ENCODE measurements at places on chromosomes 1 and 21. TPM values are rescaled to one million over a fixed set of nuclear protein-coding genes. Genes with fewer than 3 reads are reported as not detected.

DMRTA2 gene
- not detected for total RNA-seq

MRPL39 gene
- 25.9 TPM for total RNA-seq

OBSCN gene
- total RNA-seq = 159 TPM

DCST1 gene
- total RNA-seq = not detected

CELA3B gene
- total RNA-seq = not detected

MYOG gene
- not detected for total RNA-seq

ANKRD13C gene
- total RNA-seq = 8.1 TPM

TACSTD2 gene
- total RNA-seq = 0.71 TPM

ERICH3 gene
- not detected for total RNA-seq

CNKSR1 gene
- total RNA-seq = 1.3 TPM

GJA4 gene
- total RNA-seq = 50.9 TPM

- H3K36me3 ChIP-seq = no peaks in the 10 kb centered on the region
- H3K4me1 ChIP-seq = no peaks in the 10 kb centered on the region
- no peaks in the 10 kb centered on the region for H3K27me3 ChIP-seq
- no peak for DNase-seq
- H3K4me3 ChIP-seq = no peak overlapping the region
Observed at GRCh38 chr21:15333951-15334350, 269.2 kb upstream of the NRIP1 start.

DNA sequence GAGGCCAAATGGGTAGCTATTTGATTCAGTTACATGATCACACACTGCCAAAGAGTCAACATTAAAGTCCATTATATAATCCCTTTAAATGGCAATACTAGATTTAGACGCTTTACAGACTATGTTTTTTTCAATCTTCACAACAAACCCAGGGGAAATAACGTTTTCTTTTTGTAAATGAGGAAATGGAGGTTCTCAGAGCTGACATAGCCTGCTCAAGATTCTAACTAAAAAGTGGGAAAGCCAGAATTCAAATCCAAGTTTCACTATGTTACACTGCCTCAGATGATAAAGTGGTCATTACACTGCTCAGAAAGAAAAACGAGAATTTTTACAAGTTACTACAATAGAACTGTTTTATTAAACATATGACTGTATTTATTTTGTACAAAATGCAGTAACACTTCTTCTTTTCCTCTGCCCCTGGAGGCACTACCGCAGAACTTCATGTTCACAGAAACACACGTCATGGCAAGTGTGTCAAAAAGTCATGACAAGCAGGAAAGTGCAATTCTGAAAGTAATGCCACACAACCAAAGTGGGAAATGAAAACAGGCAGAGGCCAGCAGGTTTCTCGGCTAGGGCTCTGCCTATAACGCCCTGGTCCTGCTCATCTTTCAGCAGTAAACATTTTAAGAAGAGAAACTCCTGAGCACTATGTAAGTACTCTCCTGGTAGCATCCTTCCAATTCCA lies 19.0 kb downstream of the THEMIS2 start:
- H3K36me3 ChIP-seq = peaks cover 55% of the 10 kb centered on the region
- no peaks in the 10 kb centered on the region for H3K4me1 ChIP-seq
- peak overlapping the region; percentile 10 for H3K27ac ChIP-seq
- no peak for DNase-seq
- no peaks in the 10 kb centered on the region for H3K27me3 ChIP-seq

DNA sequence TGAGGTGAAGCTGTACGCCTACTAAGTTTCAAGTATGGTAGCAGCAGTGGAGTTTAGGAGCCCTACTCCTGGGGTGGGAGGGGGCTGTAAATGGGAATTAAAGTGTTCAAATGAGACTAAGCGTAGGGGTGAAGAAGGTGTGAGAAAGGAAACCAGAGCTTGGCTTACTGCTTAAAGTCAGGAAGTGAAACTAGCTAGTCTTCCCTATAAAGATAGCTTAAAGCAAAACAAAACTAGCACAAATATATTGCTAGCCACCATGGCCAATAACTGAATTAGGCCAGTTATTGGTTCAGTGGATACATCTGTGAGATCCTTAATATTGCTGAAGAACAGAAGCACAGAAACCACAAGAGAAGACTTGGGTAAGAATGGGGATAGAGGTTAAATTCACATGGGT lies 492.2 kb upstream of the PKN2 start:
- H3K27ac ChIP-seq = no peak overlapping the region
- H3K4me1 ChIP-seq = no peaks in the 10 kb centered on the region
- no peaks in the 10 kb centered on the region for H3K36me3 ChIP-seq
- no peak for DNase-seq

- H3K4me3 ChIP-seq = no peak overlapping the region
- H3K4me1 ChIP-seq = no peaks in the 10 kb centered on the region
- H3K36me3 ChIP-seq = no peaks in the 10 kb centered on the region
- H3K27me3 ChIP-seq = no peaks in the 10 kb centered on the region
- no peak overlapping the region for H3K27ac ChIP-seq
Observed at GRCh38 chr1:231866392-231867331, 240.1 kb downstream of the DISC1 start.

- H3K27ac ChIP-seq = no peak overlapping the region
- no peaks in the 10 kb centered on the region for H3K4me1 ChIP-seq
- H3K36me3 ChIP-seq = no peaks in the 10 kb centered on the region
- DNase-seq = no peak
- H3K4me3 ChIP-seq = no peak overlapping the region
Observed at GRCh38 chr1:240413732-240414131, 198.2 kb downstream of the GREM2 start.

- no peak overlapping the region for H3K4me3 ChIP-seq
- no peaks in the 10 kb centered on the region for H3K27me3 ChIP-seq
- DNase-seq = no peak
Observed at GRCh38 chr1:159315381-159315780, 13.2 kb downstream of the FCER1A start.

DNA sequence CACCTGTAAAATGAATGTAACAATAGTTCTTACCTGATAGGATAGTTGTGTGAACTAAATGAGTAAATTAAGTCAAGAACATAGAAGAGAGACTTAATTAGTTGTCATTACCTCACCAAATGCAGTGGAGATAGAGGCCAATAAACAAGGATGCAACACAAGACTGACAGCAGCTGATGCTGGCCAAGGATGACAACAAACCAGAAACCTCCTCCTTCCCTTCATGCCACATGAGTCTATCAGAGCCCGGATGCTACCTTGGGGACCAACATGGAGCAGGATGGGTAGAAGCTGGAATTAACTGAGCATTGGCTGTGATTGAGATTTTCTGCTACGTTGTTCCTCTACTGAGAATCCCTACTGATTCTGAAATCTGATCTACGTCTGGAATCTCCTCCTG lies 30.3 kb upstream of the USP1 start:
- DNase-seq = no peak
- no peaks in the 10 kb centered on the region for H3K27me3 ChIP-seq
- no peak overlapping the region for H3K4me3 ChIP-seq

- no peak overlapping the region for H3K4me3 ChIP-seq
- H3K27me3 ChIP-seq = no peaks in the 10 kb centered on the region
- no peak for DNase-seq
Observed at GRCh38 chr1:199667089-199667488, 360.4 kb upstream of the NR5A2 start.

GRCh38 chr1:100358210-100358609 lies 5.9 kb downstream of the CDC14A start:
- H3K27ac ChIP-seq = no peak overlapping the region
- H3K4me1 ChIP-seq = no peaks in the 10 kb centered on the region
- H3K27me3 ChIP-seq = no peaks in the 10 kb centered on the region
- H3K4me3 ChIP-seq = no peak overlapping the region
- DNase-seq = no peak

DNA sequence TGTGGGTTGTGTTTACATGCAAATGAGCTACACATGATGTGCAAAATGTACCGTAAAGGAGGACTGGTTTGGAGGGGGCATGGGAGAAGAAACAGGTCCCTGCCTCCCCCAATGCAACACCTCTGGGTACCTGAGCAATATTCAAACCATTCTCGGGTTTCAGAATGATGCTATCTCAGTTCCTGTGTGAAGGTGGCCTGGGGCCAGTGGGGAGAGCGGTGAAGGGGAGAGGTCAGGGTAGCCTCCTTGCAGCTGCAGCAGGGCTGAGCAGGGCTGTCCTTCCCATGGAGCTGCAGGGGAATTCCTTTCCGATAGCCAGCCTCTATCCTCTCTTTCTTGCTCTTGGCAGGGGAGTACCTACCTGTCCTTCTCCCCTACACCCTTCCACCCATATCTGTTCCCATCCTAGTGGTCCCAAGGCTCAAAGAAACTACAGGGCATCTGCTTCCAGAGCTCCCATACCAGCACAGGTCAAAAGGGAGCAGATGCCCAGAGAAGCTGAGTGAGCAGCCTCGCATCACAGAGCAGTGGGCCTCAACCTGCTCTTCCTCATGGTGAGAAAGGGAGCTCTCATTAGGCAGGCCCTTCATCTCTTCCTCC lies 11.9 kb downstream of the MEF2D start:
- no peaks in the 10 kb centered on the region for H3K27me3 ChIP-seq
- no peak for DNase-seq
- H3K4me1 ChIP-seq = peaks cover 97% of the 10 kb centered on the region
- H3K4me3 ChIP-seq = peak overlapping the region; percentile 9
- H3K36me3 ChIP-seq = peaks cover 7% of the 10 kb centered on the region

GRCh38 chr1:183915625-183916510 lies 110.9 kb downstream of the RGL1 start:
- peak overlapping the region; percentile 73 for H3K27ac ChIP-seq
- peak; percentile 80 for DNase-seq
- peaks cover 20% of the 10 kb centered on the region for H3K4me1 ChIP-seq
- no peak overlapping the region for H3K4me3 ChIP-seq
- H3K36me3 ChIP-seq = peaks cover 67% of the 10 kb centered on the region
- H3K27me3 ChIP-seq = no peaks in the 10 kb centered on the region

DNA sequence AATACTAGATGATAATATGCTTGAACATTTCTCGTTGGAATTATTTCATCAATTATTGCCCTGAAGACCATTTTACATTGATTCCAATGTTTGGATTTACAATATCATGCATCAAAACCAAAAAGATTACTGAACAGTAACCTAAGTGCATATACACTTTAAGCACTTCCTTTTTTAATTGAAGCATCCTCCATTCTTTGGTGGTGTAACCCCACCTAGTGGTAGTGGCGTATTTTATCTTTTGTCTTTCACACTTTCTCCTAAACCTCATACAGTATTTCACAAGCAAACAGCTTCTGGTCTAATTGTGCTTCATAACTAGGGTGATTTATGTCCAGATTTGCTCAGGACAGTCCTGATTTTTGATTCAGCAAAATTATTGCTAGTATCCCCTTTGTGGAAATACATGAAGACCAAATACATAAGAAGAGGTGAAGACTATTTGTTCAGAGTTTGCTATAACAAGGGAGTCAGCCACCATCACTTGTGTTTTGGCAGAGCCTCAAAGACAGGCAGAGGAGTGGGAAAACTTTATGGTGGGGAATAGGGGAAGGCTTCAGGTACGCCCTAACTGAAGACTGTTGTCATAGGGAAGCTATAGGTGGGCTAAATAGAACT lies 3.4 kb upstream of the NVL start:
- no peak for DNase-seq
- peaks cover 20% of the 10 kb centered on the region for H3K4me1 ChIP-seq
- H3K4me3 ChIP-seq = no peak overlapping the region
- H3K27me3 ChIP-seq = no peaks in the 10 kb centered on the region
- no peaks in the 10 kb centered on the region for H3K36me3 ChIP-seq

DNA sequence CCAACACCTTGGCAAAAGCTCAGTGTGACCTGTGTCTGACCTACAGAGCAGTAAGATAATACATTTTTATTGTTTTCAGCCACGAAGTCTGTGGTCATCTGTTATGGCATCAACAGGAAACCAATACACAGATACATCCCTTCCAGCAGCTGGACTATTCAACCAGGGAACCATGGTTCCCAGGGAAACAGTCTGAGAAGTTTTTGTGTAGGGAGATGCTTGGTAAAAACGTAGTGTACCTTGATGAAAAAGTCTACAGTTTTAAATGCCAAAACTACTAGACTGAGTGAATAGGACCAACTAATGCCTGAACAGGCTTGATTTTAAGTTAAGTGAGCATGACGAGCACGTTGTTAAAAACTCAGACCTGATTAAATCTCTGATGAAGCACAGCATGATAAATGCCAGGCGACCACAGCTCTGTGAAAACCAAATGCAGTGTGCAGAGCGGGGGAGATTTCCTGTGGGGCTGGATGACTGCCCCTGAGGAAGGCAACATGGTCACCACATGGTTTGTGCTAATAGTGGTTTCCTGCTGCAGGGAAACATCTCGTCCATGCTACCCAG lies 228.9 kb downstream of the TNR start:
- no peaks in the 10 kb centered on the region for H3K27me3 ChIP-seq
- no peaks in the 10 kb centered on the region for H3K36me3 ChIP-seq
- no peak for DNase-seq
- H3K4me1 ChIP-seq = no peaks in the 10 kb centered on the region
- no peak overlapping the region for H3K27ac ChIP-seq
- H3K4me3 ChIP-seq = no peak overlapping the region

Data from right atrium auricular region (tissue), 2 donors.